Natural killer cell (primary cell): ENCODE measurements at places on chromosomes 1 and 21.

- no peaks in the 10 kb centered on the region for H3K4me1 ChIP-seq
- no peak overlapping the region for H3K27ac ChIP-seq
- no peak overlapping the region for H3K4me3 ChIP-seq
- DNase-seq = no peak
- H3K36me3 ChIP-seq = no peaks in the 10 kb centered on the region
- H3K27me3 ChIP-seq = no peaks in the 10 kb centered on the region
Observed at GRCh38 chr1:237959838-237960237, 69.1 kb upstream of the ZP4 start.

- peaks cover 10% of the 10 kb centered on the region for H3K4me1 ChIP-seq
- H3K36me3 ChIP-seq = no peaks in the 10 kb centered on the region
- no peak overlapping the region for H3K27ac ChIP-seq
- no peak for DNase-seq
- peaks cover 13% of the 10 kb centered on the region for H3K27me3 ChIP-seq
Observed at GRCh38 chr1:53734650-53735211, 4.2 kb downstream of the GLIS1 start.

DNA sequence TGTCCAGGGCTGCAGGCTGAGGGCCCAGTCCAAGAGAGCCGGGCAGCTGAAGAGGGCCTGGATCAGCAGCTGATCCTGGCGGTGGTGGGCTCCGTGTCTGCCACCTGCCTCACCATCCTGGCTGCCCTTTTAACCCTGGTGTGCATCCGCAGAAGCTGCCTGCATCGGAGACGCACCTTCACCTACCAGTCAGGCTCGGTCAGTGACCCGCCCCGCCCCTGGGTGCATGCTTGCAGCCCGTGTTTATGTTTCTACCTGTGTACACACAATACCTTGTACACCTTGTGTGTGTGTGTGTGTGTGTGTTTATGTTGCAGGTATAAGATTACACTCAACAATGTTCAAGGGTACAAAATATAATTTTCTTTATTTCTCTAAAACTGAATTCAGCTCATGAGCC lies 13.0 kb downstream of the TIE1 start:
- no peak for DNase-seq
- H3K36me3 ChIP-seq = peaks cover 2% of the 10 kb centered on the region
- H3K27me3 ChIP-seq = no peaks in the 10 kb centered on the region
- no peak overlapping the region for H3K4me3 ChIP-seq
- no peak overlapping the region for H3K27ac ChIP-seq

DNA sequence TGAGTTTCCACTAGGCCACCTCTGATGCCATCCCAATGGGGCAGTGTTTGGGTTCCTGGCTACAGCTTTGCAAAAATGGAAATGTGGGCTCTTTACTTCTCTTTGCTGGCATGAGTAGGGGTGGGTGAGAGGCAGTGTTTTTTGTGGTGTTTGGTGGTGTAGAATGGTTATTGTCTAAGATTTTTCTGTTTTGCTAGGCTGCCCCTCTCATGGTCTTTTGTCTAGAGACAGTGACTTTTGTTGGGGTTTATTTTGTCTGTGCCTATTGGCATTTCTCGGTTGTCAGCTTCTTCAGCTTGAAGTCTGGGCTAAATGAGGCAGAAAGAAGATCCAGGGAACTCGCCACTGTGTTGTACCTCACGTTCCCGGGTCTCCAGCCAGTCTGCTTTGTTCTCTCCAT lies 112.1 kb downstream of the CENPF start:
- H3K36me3 ChIP-seq = no peaks in the 10 kb centered on the region
- H3K4me1 ChIP-seq = no peaks in the 10 kb centered on the region
- H3K27me3 ChIP-seq = no peaks in the 10 kb centered on the region
- H3K27ac ChIP-seq = no peak overlapping the region
- no peak overlapping the region for H3K4me3 ChIP-seq

DNA sequence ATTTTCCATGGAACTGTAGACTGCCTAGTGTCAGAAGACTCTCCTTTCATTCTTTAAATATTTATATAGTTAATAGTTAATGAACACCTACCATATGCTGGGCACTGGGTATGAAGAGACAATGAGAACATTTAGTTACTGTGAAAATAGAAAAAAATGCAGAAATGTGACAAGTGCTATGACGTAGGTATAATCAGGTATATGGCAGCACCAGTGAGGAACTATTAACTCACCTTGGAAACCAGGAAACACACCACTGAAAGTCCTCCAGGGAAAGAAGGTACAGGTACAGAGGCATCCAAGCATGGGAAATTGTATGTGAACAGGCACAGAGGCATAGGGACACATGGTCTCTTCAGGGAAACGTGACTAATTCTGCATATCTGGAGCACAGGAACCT lies 42.3 kb downstream of the DPT start:
- H3K27ac ChIP-seq = no peak overlapping the region
- H3K4me1 ChIP-seq = no peaks in the 10 kb centered on the region
- H3K36me3 ChIP-seq = no peaks in the 10 kb centered on the region
- no peak overlapping the region for H3K4me3 ChIP-seq
- no peak for DNase-seq

DNA sequence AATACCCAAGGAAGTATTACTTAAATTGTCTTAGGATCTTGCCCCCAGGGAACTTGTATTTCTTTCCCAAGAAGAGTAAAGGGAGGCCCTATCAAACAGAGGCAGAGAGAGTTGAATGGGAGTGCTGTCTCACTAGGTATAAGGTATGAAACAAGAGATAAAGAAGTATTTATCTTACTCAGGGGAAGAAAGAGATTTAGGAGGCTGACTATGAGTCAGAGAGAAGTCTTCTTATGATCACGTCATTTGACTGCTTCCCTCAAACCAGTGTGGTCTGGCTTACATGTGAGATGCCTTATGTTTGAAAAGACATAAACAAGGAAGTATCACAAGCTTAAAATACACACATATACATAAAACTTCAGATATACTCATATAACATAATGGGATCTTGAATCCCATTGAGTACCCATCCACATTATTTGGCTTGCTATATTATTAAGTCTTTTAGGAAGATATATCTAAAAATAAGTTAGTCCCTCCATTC lies 29.6 kb downstream of the DUSP10 start:
- H3K27ac ChIP-seq = peak overlapping the region; percentile 94
- H3K36me3 ChIP-seq = no peaks in the 10 kb centered on the region
- peak; percentile 87 for DNase-seq
- peaks cover 64% of the 10 kb centered on the region for H3K4me1 ChIP-seq
- no peaks in the 10 kb centered on the region for H3K27me3 ChIP-seq

DNA sequence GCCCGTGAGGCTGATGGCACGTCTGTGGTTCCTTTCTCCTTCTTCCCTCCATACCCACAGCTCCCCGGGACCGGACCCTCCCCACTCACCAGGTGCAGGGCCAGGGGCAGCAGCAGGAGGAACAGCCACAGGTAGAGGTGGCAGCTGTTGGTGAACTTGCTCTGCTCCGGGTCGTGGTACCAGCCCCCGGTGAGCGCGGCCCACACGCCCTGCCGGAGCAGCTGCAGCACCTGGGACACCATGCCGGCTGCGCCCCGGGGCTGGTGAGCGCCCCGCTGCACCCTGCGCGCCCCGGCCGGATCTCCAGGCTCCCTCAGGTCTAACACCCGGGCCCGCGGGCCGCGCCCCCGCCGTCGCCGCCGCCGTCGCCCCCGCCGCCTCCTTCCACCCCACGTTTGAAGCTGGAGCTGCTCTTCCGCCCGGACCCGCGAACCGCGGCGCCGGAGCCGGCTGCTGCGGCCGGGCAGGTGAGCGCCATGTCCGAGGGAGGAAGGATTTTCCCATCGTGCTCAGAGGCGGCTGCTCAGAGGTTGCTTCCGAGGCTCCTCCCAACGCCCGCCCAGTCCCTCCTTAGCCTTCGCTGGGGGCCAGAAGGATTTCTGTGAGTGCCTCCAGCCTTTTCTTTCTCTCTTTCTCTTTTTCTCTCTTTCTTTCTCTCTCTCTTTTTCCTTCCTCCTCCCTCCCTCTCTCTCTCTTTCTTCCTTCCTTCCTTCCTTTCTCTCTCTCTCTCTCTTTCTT lies at the start of gene PCNX2:
Gene PCNX2 (minus strand): TSS at position 489 of the 738 bp plus-strand sequence. CDS start 247 bp downstream, at position 242.
- peak; percentile 26 for DNase-seq
- H3K27me3 ChIP-seq = no peaks in the 10 kb centered on the region
- H3K4me1 ChIP-seq = peaks cover 9% of the 10 kb centered on the region
- H3K4me3 ChIP-seq = peak within 1 kb of the TSS; percentile 71

GRCh38 chr1:155977690-155978324 lies 540 bp downstream of the ARHGEF2 start:
- H3K27ac ChIP-seq = peak overlapping the region; percentile 79
- peaks cover 83% of the 10 kb centered on the region for H3K4me1 ChIP-seq
- DNase-seq = peak; percentile 63
- no peaks in the 10 kb centered on the region for H3K27me3 ChIP-seq

DNA sequence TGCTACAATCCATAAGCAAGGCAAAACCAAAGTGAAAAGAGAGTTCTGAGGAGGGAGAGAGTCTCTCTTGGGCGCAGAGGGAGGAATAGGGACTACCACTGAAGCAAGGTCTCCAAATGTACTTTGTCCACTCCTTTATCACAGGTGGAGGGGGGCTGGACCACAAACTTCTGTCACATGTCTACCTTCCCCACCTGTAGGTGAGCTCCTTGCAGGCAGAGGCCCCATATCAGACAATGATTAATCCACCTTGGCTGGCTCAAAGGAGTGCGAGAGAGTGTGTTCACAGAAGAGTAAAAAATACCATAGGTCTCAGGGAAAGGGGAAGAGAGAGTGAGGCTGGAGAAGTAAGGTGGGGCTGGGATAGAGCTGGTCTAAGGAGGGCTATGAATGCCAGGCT lies 4.5 kb downstream of the BEND5 start:
- no peaks in the 10 kb centered on the region for H3K36me3 ChIP-seq
- DNase-seq = no peak
- no peak overlapping the region for H3K4me3 ChIP-seq
- no peaks in the 10 kb centered on the region for H3K27me3 ChIP-seq

GRCh38 chr1:172900376-172900997 lies 150.3 kb downstream of the TNFSF18 start:
- H3K27me3 ChIP-seq = no peaks in the 10 kb centered on the region
- peaks cover 3% of the 10 kb centered on the region for H3K4me1 ChIP-seq
- no peaks in the 10 kb centered on the region for H3K36me3 ChIP-seq
- DNase-seq = no peak
- H3K4me3 ChIP-seq = no peak overlapping the region
- H3K27ac ChIP-seq = no peak overlapping the region

DNA sequence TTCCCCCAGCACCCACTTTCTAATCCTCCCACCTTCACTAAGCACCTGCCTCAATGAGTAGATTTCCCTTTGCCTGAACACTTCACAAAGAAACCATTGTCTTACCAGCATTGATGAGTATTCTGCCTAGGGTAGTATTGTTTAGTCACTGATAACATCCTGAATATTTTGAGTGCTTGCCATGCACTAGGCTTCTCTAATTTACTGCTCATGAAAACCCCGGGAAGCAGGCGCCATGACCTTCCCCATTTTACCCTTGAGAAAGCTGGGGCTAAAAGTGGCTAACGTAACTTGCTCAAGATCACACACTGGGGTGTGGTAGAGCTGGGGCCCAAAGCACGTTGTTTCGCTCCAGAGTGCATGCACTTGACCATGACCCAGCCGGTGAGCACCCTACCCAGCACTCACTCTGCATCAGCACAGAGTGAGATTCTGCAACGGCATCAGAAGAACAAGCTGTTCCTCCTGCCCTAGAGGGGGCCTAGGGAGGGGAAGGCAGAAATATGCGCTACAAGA lies 10.6 kb upstream of the F3 start:
- no peaks in the 10 kb centered on the region for H3K36me3 ChIP-seq
- H3K27me3 ChIP-seq = peaks cover 3% of the 10 kb centered on the region
- DNase-seq = no peak
- H3K4me1 ChIP-seq = no peaks in the 10 kb centered on the region
- H3K4me3 ChIP-seq = no peak overlapping the region

GRCh38 chr1:68916221-68916902 lies 419.5 kb upstream of the DEPDC1 start:
- H3K36me3 ChIP-seq = no peaks in the 10 kb centered on the region
- H3K4me1 ChIP-seq = no peaks in the 10 kb centered on the region
- no peak for DNase-seq

GRCh38 chr1:96416701-96417444 lies 304.7 kb upstream of the PTBP2 start:
- no peaks in the 10 kb centered on the region for H3K27me3 ChIP-seq
- no peaks in the 10 kb centered on the region for H3K36me3 ChIP-seq
- H3K4me3 ChIP-seq = no peak overlapping the region
- DNase-seq = no peak
- H3K27ac ChIP-seq = no peak overlapping the region

DNA sequence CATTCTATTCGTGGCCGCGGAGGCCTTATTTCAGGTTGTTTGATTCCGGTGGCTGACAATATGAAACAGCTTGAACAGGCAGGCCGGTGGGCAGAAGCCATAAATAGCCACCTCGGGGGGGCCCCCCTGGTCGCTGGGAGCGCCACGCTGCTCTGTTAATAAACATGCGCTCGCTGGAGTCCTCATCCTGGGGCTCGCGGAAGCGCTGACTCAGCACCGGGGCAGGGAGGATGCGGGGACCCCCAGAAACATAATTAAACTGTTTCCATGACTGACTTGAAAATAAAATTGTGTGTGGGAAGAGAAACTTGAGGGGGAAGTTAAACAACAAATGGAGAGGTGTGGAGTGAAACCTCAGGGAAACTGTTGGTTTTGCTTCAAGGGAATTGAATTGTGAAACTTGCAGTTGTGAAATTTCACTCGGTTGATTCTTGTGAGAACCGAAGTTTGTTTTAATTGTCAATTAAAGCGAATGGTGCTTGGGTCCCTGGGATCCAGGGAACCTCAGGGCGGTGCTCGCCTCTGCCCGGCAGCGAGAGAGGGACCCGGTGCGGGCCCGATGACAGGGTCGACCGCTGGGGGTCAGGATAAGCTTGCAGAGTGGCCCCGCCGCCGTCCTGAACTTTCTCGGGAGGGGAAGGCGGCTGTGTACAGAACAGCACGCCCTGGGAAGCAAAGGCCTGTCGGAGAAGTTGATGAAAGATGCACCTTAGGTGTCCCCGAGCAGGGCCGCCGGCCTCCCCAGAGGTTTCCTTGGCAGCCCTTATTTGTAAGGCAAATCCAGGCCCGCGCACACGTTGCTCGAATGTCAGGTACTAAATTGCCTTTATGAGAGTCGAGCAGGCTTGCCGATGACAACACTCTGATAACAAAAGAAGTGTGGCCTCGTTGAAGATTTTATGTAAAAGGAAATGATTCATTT lies 176.9 kb upstream of the LMO4 start:
- H3K27me3 ChIP-seq = peaks cover 3% of the 10 kb centered on the region
- no peaks in the 10 kb centered on the region for H3K36me3 ChIP-seq
- H3K4me1 ChIP-seq = peaks cover 14% of the 10 kb centered on the region
- no peak overlapping the region for H3K27ac ChIP-seq

DNA sequence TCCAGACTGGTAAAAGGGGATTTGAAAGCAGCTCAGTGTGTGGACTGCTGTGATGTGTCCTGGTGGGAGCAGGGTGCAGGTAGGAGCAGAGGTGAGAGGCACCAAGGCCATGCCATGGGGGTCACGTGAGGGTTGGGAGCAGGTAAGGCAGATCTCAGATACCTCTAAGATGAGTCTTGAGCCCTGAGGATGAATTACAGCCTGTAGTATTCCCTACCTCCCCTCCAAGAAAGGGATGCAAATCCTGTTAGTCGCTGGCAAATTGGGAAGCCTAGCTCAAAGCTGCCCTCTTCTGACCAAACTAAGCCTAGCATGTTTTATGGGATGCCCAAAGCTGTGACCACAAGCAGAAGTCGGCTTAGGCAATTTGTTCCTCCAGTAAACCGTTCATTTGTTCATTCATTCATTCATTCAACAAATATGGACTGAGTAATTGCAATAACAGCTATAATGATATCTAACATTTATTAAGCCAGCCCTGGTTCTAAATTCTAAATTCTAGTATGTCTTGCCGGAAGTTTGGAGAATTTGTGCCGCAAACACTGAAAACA lies 3.9 kb upstream of the NUAK2 start:
- peaks cover 18% of the 10 kb centered on the region for H3K4me1 ChIP-seq
- H3K27me3 ChIP-seq = no peaks in the 10 kb centered on the region
- peak; percentile 43 for DNase-seq
- H3K36me3 ChIP-seq = no peaks in the 10 kb centered on the region
- no peak overlapping the region for H3K27ac ChIP-seq
